ENCODE measurements at places on chromosomes 7 and 10.
A peak's percentile ranks its signal among the peaks of the same experiment; 100 is the strongest.

DNA sequence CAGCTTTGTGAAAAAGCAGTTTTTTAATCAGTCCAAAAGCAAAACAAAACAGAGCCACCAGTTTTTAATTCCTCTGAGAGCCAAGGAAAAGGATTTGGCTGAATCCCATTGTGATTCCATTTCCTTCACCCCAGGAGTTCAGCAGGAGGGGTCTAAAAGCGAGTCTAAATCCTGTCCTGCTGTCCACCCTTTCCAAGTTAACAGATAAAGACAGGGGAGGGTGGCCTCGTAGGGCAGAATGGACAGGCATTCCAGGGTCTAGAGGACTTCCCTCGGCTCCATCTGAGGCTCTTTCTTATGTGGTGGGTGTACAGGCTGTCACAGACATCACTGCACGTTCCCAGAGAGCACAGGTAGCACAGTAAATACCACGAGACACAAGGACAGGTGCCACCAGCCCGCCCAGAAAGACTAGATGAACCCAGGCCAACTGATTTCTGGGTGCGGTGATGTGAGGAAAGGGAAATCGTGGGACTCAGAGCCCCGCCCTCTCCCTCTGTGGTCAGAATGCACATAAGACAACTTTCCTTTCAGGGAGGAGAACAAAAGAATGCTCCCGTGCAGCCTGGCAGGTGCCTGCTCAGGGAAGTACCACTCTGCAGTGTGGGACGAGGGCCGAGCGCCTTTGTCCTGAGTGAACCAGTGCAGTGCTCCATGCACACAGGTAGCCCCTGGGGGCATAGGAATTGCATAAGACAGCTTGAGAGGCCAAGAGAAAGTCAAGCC is 119.7 kb downstream of the ABLIM1 start:
- H3K27ac ChIP-seq, result peak overlapping the region; percentile 90
- peaks cover 67% of the 10 kb centered on the region for H3K4me1 ChIP-seq
- peak; percentile 63 for DNase-seq
- H3K27me3 ChIP-seq, result no peaks in the 10 kb centered on the region
- peak overlapping the region; percentile 63 for H3K4me3 ChIP-seq

DNA sequence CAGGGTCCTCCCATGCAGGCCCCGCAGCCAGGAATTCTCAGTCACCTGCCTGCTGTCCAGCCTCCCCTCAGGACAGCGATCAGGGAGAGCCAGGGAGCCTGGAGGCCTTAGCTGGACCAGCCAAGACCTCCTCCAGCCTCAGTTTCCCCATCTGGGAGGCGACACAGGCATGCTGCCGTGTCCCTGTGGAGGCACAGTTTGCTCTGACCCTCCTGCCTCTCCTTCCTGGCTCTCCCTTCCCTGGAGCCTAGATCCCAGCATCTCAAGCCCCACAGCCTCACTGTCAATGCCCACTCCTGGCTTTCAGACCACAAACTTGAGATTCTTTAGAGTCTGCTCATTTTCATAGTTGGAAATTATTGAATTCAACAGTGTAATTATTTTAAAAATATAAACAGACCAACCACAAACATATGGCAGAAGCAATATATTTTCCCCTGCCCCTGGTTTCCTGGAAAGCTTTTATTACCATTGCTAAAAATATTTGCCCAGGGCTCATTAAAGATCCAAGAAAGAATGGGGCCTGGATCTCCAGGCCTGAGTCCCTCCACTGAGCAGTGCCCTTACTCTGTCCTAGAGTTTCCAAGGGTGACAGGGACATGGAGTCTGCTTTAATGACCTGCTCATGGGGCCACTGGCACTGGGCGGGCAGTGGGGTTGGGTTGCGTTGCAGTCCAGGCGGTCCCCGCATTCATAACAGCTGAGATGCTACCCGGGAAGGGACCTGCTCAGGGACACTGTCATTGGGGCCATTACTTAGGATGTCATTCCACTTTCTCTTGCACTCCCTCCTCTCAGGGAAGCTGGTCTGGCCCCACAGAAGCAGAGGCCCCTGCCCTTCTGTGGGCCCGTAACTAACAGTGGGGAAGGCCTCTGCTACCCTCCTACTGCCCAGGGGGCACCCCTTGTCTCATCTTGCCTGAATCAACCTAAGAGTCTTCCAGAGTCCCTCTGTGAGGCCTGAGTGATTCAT is 81.6 kb upstream of the CHST15 start:
- no peaks in the 10 kb centered on the region for H3K36me3 ChIP-seq
- peaks cover 8% of the 10 kb centered on the region for H3K27me3 ChIP-seq
- no peak overlapping the region for H3K27ac ChIP-seq
- peaks cover 5% of the 10 kb centered on the region for H3K4me1 ChIP-seq

- H3K4me1 ChIP-seq, result peaks cover 11% of the 10 kb centered on the region
- H3K4me3 ChIP-seq, result peak within 1 kb of the TSS; percentile 68
- no peaks in the 10 kb centered on the region for H3K36me3 ChIP-seq
- DNase-seq, result peak; percentile 65
These were observed at the start of gene CRHR2 for GRCh38 chr7:30682212-30683083. CRHR2 (minus strand) TSS chr7:30682456; CDS start chr7:30682280, 176 bp downstream.

DNA sequence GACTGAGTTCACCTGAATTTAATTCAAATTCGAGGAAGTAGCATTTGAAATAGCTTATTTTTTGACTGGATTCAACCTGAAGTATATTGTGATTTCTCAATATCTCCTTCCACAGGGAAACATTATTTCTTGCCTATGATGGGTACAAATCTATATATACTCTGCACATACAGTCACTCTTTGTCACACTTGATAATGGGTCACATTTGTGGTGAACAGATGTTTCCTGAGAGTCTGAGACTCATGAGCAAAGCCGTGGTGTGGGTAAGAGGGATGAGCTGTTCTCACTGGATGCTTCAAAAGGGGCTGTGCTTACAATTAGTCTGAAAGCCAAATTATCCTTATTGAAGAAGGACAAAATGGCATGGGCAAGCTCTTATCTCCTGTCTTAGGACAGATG is 18.0 kb upstream of the TBXAS1 start:
- no peaks in the 10 kb centered on the region for H3K27me3 ChIP-seq
- H3K27ac ChIP-seq, result no peak overlapping the region
- no peak for DNase-seq
- H3K36me3 ChIP-seq, result no peaks in the 10 kb centered on the region

- H3K4me3 ChIP-seq, result no peak overlapping the region
- H3K27ac ChIP-seq, result no peak overlapping the region
- no peak for DNase-seq
- no peaks in the 10 kb centered on the region for H3K27me3 ChIP-seq
- H3K36me3 ChIP-seq, result peaks cover 56% of the 10 kb centered on the region
- H3K4me1 ChIP-seq, result no peaks in the 10 kb centered on the region
These were observed 39.5 kb downstream of the CRHR2 start for GRCh38 chr7:30642789-30643188.

Data from activated T-cell treated with anti-CD3 and anti-CD28 coated beads, Interleukin-2, amount 50 U/mL, for 24 hours (primary cell).